Caco-2 (cell line): ENCODE measurements at places on chromosomes 2 and 18. TPM values are rescaled to one million over a fixed set of nuclear protein-coding genes. Genes with fewer than 3 reads are reported as not detected.
A peak's percentile ranks its signal among the peaks of the same experiment; 100 is the strongest.

The TSHZ1 gene
- 3.4 and 4.4 TPM in 2 replicates for total RNA-seq

The TRABD2A gene
- 1.3 and 1.4 TPM in 2 replicates for total RNA-seq

The CERS6 gene
- 32.7 and 35.5 TPM in 2 replicates for total RNA-seq

The CRIM1 gene
- total RNA-seq: 270 and 292 TPM in 2 replicates

The DAPL1 gene
- total RNA-seq: not detected in 2 replicates

The APCDD1 gene
- total RNA-seq: 1.5 and 2.0 TPM in 2 replicates

The ZNF385B gene
- 0.77 and 0.95 TPM in 2 replicates for total RNA-seq

The REG3G gene
- total RNA-seq: not detected in 2 replicates

The COL3A1 gene
- 25.4 and 29.2 TPM in 2 replicates for total RNA-seq

The IL37 gene
- 0.44 TPM in 1 of 2 replicates, not detected in the other for total RNA-seq

The SERPINB12 gene
- total RNA-seq: not detected in 2 replicates

The MTERF4 gene
- total RNA-seq: 19.6 and 22.2 TPM in 2 replicates

DNA sequence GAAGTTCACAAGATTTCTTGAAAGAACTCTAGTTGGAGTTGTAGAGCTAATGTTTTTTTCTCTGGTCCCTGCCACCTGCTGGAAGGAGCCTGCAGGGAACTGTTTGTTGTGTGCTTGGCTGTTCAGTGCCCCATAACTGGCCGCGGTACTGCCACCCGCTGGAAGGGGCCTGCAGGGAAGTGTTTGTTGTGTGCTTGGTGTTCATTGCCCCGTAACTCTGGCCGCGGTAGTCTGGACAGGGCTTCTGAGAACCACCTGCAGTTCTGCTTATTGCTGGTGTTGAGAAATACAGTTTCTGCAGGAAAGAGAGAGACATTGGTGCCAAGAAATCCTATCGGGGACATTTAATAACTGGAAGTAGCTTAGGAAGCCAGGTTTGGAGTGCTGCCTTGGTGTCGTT lies 58.1 kb downstream of the AGAP1 start:
- peak; percentile 65 for DNase-seq

DNA sequence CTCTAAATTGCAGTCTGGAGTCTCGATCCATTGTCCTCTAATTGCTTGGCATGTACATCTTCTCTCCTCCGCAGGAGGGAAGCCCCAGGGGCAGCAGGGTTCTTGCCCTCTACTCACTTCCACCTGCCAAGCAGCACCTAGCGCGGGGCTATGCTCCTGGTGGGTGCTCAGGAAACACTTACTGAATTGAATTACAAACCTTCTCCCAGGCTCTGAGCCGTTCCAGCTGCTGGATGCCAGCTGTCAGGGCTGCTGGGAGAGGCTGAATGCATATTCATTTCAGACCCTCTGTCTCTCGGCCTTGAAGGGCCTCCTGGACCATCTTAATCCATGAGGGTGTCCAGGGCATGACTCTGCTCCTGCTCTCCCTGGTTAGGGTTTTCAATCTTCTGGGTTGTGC lies 94.0 kb downstream of the CELF4 start:
- DNase-seq: no peak

GRCh38 chr2:107418708-107419107 lies 408.0 kb upstream of the RGPD4 start:
- no peak for DNase-seq

GRCh38 chr2:20946468-20946867 lies 97.4 kb downstream of the APOB start:
- no peak for DNase-seq

DNA sequence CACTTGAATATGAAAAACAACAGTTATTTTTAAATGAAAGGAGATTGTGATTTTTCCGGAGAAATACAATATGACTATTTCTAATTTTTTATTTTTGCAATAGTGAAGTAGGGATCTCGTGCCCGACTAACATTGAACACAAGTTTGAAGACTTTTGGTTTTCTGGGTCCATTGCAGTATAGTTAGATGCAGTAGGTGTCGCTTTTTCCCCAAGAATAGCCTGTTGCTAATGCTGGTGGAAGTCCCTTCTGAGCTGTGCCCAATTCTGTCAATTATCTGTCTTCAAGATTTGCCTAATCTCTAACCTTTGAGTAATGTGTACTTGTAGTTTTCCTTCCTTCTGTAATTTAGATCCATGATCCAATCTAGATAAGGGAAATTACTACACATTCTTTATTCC lies 36.5 kb downstream of the SEMA4F start:
- no peak for DNase-seq

DNA sequence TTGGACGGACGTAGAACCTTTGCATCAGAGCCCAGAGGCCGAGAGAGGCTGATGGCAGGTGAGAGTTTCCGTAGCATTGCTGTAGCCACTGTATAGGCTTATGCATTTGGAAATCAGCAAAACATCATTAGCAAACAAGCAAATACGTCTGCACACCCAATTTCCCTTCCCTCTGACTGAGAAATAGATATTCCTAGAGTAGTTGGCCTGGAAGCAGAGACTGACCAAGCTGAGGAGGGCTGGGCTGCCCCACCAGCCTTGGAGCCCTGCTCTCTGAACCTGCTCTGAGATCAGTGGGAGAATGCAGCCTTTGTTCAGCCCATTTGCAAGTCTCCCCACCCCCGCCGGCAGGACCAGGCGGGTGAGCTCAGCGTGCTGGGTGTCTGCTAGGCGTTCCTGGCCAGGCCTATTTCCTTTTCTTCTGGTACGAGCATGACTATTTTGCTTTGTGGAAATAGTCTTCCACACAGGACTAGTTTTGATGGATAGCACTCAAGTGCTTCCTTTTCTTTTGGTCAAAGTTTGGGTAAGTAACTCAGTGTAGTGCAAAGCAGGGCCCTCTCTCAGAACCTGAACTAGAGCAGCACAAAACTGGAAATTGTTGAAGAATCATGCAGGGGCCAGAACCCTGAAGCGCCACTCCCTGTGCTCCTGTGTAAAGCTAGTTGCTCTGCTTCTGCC lies 21.9 kb upstream of the RNF149 start:
- peak; percentile 64 for DNase-seq

DNA sequence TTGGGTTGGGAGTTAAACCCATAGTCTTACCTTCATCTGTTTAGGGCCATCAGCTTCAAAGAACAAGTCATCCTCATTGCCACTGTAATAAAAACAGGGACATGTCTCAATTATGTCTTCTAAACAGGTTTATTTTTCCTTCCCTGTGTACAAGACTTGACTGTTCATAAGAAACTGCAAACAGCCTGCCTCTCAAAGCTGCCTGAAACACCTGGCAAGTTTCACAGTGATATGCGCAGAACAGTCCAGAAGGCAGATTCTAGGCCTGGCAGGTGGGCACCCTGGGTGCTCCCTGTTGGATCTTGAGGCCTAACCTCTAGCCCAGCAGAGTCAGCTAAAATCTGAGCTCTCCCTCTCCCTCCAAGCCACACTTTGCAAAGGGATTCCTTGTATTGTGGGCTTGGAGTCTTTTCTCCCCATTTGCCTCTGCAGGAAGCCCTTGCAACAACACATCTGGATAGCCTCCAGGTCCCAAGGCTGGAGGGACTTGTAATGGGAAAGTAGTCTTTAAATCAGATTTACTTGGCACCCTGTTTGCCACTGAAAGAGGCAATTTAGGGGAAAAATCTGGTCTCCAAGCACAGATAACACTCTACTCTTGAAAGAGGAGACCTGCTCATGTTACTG lies 930 bp downstream of the IL1B start:
- DNase-seq: no peak

- DNase-seq: no peak
Observed at GRCh38 chr2:65277791-65278483, 50.3 kb downstream of the ACTR2 start.

DNA sequence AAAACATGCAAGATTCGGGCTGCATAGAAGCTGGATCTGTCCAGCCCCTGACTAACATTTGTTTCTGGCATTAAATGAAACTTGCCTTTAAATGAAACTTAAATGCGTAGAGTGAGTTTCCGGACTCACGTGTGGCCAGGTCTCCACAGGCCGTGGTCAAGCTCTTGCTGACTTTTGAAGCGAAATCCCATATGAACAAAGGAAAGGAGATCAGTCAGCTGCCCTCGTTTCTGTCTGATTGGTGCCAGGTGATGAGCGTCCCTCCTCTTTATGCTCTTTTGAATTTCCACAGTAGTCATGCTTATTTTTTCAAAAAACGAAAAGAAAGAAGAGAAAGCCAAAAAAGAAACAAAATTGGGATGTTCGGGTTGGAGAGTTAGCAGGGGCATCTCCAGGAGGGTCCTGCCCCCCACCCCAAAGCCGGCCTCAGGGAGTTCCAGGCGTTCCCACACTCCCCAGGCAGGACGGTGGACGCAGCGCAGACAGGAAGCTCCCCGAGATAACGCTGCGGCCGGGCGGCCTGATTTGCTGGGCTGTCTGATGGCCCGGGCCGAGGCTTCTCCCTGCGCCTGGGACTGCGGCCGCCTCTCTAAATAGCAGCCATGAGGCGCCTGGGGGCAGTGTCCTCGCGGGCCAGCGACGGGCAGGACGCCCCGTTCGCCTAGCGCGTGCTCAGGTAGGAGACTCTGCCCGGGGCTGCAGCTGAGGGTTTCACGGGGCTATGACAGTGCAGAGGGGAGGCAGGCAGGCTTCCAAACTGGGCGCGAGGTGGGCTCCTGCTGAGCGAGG lies at the start of gene COLEC11:
Gene COLEC11 (plus strand): TSS at position 620 of the 789 bp plus-strand sequence. CDS start 9,229 bp downstream, outside the sequence.
- DNase-seq: no peak

GRCh38 chr2:66448136-66448991 lies 13.4 kb downstream of the MEIS1 start:
- DNase-seq: no peak

DNA sequence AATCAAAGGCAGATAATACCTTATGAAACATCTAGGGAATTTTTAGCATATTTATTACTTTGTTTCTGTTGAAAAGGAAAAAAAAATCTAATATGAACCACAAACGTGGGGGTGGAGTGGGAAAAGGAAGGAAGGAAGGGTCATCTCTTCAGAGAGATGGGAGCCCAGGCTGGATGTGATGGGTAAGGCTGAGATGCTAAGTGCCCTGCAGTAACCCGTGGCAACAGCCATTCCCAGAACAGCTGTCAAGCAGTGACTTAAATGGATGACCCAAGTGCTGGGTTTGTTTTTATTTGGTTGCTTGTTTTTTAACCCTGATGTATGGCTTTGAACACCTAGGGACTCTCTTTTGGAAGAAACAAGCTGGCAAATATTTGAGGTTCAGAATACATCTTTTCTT lies 50.7 kb upstream of the KLF7 start:
- no peak for DNase-seq

GRCh38 chr2:66813525-66813924 lies 378.6 kb downstream of the MEIS1 start:
- DNase-seq: no peak

- no peak for DNase-seq
Observed at GRCh38 chr2:173043897-173044519, 31.6 kb upstream of the MAP3K20 start.

- no peak for DNase-seq
Observed at GRCh38 chr2:216349366-216349765, 22.9 kb downstream of the MARCHF4 start.

- no peak for DNase-seq
Observed at GRCh38 chr2:143558665-143559064, 429.4 kb downstream of the ARHGAP15 start.

GRCh38 chr18:14085770-14086457 lies 46.3 kb downstream of the ZNF519 start:
- DNase-seq: no peak

DNA sequence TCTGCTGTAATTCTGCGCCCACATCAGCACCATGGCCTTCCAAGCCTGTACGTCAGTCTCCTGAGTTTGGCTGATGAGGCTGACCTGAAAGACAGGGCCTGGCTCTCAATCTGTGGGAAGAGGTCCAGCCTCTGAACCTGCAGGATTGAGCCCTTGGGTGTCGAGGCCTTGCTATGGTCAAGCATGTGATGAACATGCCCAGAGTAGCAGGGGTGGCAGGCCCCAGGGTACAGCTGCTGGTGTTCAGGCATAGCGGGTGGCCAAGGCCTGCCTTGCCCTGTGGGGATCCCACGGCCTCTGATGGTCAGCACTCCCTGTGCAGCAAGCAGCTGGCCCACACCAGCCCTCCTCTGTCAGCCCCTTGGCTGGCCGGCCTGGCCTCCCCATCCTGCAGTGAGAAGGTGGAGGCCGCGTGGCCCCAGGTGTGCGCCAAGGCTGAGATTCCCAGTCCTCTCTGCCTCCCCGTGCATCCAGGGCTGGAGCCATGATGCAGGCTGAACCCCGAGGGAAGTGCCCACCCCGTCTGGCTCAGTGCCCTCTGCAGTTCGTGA lies 298.4 kb downstream of the NDUFA10 start:
- no peak for DNase-seq

DNA sequence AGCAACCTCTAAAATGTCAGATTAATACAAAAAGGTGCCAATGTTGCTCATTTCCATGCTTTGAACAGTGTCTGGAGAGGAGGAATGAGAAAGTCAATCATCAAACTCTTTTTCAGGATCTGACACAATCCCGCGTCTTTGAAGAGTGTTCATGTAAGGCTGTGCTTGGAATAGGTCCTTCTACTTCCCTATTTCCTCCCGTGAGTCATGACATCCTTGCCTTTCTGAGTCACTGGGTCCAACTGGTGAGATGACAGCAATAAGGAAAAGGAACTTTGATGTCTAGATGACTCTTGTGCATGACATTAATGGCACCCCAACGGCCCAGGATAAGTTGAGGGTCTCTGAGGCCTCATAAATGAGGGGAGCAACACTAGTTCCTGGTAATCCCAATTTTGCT lies 109.0 kb upstream of the CELF4 start:
- no peak for DNase-seq

DNA sequence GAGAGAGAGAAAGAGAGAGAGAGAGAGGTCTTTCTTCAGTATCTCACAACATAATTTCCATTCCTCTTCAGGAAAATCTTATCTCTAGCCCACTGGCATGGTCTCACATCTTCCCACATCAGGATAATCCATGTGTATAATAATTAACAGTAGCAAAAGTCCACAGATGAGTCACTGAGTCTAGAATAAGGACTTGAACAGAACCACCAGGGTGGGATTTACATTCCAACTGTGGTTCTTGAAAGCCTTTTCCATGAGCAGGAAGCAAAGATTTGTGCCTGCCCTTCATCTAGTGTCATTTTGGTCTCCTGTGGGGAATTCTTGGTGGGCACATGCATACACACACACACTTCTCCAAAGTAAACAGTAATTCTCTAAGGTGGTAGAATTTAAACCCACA lies 107.1 kb upstream of the TCF4 start:
- no peak for DNase-seq

GRCh38 chr2:216181953-216182461 lies 72.9 kb downstream of the XRCC5 start:
- no peak for DNase-seq

- DNase-seq: no peak
Observed at GRCh38 chr18:33735428-33735827, 157.4 kb downstream of the ASXL3 start.

DNA sequence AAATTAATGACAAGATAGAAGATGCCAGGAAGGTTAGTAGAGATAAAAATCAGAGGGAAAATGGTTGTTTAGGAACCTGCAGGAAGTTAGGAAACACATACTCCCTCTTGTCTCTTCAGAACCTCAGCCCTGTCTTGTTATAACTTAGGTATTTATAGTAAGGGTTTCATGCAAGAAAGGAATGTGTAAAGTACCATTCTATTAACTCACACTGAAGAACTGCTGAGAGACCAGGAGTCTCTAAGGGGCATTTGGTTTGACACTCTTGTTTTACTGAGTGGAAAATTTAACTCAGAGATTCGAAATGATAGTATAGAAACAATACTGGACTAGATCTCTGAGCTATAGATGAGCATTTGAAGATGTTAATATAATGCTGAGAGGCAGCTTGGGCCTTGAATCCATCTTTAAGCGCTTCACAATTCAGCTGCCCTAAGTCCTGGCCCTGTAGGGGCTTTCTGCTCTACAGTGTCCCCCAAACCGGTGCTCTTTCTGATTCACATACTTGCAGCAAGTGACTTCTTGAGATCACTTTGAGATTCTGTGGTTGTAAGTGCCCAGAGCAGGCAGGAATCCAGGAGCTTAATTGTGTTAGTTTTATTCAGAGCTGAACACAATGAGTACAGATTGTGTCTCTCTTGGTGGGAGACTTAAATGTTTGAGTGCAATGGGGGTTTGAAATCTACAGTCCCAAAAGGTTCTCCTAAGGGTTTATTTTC lies 235.0 kb upstream of the RGPD4 start:
- no peak for DNase-seq
